ENCODE measurements at places on chromosomes 6 and 20.

DNA sequence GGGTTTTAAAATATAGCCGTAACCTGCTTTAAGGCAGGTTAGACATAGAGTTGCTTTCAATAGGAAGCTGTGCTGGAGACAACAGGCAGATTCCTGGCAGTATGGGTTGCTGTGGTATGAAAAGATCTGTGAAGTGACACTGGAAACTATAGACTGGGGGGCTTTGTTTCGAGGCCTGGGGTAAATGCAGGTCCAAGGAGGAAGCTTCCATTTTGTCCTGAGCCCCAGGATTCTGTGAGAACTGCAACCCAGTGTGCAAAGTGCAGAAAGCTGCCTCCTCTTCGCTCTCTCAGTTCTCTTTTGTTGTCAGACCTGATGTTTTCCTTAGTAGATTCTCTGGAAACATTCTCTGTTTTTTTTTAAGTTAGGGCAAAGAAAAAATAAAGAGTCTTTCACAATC, 86.9 kb downstream of the LYRM4 start:
- ATAC-seq = no peak

DNA sequence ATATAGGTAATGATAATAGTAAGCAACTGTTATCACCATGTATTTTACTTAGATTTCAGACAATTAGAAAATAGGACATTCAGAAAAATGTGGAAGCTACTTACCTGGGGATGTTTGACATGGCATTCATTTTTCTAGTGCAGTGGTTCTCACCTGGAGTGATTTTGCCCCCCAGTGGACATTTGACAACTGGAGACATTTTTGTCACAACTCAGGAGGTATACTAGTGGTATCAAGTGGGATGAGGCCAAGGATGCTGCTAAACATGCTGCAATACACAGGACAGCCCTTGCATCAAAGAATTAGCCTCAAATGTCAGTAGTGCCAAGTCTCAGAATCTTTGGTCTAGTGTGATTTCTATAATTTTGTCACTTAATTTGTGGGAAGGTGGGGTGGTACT, 36.1 kb downstream of the NUS1 start:
- no peak for ATAC-seq

DNA sequence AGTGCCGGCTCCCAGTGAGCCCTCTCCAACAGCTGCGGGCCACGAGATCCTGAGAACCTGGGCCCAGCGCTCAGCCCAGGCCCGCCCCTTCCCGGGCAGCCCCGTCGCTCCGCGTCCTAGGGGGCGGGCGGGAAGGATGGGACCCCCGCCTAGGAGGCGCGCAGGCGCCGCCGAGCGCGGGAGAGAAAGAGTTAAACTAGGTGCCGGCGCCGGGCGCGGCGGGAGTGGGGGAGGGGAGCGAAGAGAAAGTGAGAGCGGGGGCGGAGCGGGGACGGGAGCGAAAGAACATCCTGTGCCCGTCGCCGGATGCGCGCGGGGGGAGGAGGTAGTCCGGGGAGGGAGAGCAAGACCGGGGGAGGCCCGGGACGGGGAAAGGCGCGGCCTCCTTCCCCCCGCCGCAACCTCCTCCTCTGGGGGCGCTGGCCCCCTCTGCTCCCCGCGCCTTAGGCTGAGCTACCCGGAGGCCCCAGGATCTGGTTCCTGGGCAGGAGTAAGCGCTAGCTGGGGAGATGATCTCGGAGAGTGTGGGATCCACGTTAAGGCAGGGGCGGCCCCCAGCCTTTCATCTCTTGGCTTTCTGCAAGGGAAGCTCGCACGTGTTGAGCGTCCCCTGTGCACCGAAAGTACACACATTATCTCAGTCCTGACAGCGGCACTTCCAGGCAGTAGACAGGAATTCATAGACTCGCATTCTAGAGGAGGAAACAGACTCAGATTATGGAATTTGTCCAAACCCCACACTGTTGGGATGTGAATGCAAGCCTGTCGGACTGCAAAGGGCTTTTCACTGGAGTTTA, 4.9 kb upstream of the ARMC12 start:
- peak; percentile 50 for ATAC-seq

DNA sequence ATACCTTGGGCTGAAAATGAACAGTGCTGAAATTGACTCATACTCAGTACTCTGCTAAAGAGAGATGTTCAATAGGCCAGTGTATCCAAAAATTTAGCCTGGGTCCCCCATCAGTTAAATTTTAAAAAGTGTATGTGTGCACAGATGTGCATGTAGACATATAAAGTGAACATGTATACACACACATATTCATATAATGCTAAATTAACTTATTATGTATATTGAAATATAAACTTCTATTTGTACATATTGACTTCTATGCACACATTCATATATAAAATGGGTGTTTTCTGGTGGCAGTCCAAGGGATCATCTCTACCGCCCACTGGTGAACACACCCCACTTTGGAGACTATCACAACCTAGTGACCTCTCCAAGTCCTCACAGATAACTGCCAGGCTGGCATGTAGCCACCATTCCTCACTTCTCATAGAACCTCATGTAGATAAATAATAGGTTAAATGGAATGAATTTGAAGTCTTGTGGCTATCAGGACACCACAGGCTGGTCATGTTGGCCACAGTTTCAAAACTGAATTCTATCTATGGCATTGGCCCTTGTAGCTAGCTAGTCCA, 8.8 kb downstream of the SLC22A16 start:
- no peak for ATAC-seq

DNA sequence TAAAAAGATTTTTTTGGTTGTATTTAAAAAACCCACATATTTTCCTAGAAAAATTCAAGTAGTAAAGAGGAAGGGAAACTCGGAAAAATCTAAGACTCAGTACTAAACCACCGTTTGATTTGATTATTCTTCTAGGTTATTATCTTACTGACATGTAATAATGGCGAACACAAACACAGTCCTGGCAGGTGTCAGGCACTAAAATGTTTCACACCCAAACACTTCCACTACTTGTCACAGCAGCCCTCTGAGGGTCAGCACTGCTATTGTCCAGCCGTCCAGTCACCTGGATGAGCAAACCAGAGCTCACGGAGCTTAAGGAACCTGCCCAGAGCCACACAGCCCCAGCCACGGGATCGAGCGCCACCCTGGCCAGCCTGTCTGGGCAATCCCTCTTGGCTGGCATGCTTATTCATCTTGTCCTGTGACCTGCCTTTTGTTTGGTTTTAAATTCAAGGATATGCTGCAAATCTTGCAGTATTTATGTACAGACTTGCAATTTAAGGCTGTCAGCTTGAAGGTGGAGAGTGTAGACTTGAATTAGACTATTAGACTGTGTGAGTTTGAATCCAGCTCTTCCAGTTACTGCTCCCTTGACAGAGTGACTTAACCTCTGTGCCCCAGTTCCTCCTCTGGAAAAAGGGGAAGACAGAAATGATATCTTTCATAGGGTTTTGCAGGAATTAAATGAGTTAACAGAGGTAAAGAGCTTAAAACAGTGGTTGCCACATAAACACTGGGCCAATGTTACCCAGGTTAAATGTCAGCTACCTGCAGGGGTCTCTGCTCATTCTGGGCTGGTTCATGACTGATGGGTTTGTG, 82.2 kb downstream of the CDYL start:
- ATAC-seq = no peak

GRCh38 chr6:50112981-50113857, 63.5 kb upstream of the DEFB112 start:
- no peak for ATAC-seq

- ATAC-seq = no peak
These were observed 71.8 kb upstream of the HINT3 start for GRCh38 chr6:125884634-125885371.

- peak; percentile 28 for ATAC-seq
These were observed 3.9 kb downstream of the RAB44 start for GRCh38 chr6:36701401-36701991.

- ATAC-seq = no peak
These were observed 69.0 kb downstream of the BTBD9 start for GRCh38 chr6:38570750-38571149.

DNA sequence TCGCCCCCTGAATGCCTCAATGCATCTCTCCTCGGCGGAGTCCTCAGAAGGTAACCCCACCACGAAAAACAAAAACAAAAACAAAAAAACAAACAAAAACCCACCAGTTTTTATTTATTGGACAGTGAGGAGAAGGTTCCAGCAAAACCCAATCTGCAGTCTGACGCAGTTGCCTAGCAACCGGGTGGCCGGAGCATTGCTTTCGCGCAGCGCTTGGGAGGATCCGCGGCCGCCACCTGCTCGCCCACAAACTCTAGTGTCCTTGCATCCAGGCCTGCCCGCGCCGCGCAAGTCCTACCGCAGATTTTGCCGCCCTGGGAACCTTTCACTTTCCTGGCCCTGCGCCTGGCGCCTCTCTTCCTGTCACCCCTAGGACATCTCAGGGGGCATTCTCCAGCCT, 17.6 kb downstream of the TFAP2B start:
- ATAC-seq = no peak

GRCh38 chr6:136604928-136605510, 54.8 kb upstream of the MAP7 start:
- no peak for ATAC-seq

GRCh38 chr20:61230166-61230565, 21.9 kb upstream of the CDH4 start:
- no peak for ATAC-seq

GRCh38 chr6:122800906-122801305, 11.8 kb downstream of the SMPDL3A start:
- ATAC-seq = no peak

DNA sequence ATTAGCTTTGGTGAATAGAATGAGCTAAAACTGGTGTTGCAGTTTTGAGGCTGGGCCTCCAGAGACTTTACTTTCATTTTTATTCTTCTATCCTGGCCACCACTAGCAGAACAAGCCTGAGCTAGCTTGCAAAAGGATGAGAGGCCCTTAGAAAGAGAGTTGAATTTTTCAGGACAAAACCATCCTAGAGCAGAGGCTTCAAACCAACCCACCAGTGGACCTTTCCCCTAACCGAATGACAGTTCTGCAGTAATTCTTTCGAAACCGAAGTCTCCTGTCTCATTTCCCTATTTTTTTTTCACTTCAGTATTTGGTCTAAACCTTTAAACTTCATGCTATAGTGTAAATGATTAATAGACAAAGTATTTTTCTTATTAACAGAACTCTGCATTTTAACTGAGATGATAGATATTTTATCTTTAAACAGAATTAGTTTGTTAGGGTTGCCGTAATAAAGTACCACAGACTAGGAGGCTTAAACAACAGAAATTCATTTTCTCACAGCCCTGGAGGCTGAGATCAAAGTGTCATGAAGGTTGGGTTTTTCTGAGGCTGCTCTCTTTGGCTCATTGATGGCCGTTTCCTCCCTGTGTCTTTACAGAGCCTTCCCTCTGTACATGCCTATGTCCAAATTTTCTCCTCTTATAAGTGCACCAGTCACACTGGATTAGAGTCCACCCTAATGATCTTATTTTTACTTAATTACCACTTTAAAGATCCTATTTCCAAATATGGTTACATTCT, 80.6 kb upstream of the PAK5 start:
- no peak for ATAC-seq

GRCh38 chr6:107819964-107820337, 4.2 kb downstream of the SCML4 start:
- ATAC-seq = no peak

DNA sequence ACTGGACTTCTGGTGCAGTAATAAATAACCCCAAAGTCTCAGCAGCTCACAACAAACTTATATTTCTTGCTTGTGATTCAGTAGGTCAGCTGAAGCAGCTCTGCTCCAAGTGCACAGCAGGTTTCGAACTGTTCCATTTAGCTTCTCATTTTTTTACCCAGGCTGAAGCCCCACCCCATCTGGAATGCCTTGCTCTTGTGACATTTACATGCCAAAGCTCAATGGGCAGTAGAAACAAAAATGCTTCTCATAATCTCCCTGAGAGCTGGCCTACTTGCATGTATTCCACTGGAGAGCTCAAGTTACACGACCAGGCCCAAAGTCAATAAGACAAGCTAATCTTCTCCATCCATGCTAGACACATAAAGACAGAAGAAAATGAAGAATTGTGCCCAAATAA, 165.2 kb downstream of the HAO1 start:
- no peak for ATAC-seq

DNA sequence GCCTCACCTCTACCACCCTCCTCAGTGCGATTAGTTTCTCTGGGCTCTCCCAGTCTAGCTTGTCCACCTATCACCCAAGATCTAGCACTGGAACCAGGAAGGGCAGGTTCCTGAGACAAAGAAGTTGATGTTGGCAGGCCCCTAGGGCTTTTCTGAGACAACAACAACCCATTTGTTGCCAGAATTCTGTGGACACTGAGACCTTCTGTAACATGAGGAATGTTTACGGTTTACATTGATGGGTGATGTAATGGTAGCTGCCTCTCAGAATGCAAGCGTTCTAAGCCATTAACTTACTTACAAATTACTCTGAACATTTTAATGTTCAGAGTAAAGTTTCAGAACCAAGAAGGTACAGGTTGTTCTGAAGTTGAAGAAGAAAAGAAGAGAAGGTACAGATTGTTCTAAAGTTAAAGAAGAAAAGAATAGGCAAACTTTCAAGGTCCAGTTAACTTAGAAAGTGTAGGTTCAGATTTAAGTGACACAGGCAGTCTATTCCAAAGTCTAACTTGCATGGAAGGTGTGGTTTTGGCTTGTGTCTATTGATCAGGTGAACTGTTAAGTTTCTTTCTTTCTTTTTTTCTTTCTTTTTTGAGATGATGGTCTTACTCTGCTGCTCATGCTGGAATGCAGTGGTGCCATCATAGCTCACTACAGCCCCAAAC, 3.7 kb upstream of the MED23 start:
- ATAC-seq = no peak

GRCh38 chr6:89963391-89963790, 69.1 kb downstream of the GJA10 start:
- no peak for ATAC-seq

DNA sequence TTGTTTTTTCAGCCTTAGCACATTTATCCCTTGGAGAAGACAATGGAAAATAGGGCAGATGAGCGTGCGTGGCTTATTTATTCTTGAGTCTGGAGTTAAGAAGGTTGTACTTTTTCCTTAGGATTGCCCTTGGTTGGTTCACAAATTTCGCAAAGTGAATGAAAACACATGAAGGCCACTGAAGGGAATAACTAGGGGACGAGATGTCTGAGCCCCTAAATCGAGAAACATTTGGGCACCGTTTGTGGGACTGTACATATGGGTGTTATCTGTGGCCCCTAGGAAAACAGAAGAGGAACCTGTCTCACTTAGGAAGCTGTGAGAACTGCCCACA, 19.4 kb upstream of the TRIM27 start:
- ATAC-seq = no peak

- ATAC-seq = no peak
These were observed 60.6 kb upstream of the NCOA3 start for GRCh38 chr20:47440857-47441773.

GRCh38 chr20:3262566-3262965, 23.6 kb upstream of the SLC4A11 start:
- no peak for ATAC-seq

DNA sequence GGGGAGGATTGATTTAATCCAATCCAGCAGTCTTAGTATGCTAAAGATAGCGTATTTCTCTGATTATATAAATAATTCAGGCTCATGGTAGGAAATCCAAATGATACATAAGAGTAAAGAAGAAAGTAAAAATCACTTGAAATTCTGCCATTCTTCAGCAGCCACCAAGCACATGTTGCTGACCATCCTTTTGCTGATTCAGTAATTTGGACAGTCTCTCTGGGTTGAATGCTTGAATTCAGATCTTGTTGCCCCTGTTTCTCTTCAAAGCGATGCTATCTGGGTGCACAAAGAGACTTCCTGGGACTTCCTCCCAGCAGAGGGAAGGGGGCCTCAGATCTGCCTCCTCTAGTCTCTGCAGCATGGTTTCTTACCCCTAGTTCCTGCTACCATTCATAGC, 609.1 kb downstream of the UTRN start:
- ATAC-seq = no peak
